Caco-2 (cell line): ENCODE measurements at places on chromosomes 3 and 15.

DNA sequence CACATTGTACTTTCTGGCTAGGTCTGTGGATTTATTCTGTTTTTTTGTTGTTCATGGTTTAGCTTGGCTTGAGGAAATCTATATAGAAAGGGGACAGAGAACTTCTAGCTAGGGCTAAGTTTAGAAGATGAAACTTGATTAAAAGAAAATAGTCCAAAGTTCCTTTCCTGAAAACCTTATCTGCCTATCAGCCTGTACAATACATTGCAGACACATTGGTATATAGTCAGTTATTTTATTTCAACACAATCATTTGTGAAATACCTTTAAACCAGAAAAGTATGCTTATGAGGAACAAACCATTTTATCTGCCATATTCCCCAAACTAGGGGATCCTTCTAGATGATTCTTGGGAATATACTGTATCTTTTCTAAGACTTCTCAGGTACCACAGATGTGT, 147.3 kb upstream of the CGNL1 start:
- DNase-seq = no peak

DNA sequence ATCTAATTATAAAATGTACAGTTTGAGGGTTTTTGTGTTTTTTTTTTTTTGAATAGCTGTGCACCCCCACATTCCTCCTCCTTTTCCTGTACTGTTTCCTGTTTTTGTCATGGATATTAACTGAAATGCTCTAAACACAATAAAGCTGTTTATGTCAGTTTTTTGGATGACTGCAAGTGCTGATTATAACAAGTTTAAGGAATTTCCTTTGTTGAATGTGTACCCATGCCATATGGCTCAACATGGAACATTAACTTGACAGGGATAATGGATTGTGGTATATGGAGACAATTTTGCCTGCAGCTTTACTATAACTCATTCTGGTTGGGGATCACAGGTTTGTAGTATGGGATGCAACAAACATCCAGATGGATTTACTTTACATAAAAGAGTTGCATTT, 216.4 kb downstream of the TCF12 start:
- DNase-seq = no peak

DNA sequence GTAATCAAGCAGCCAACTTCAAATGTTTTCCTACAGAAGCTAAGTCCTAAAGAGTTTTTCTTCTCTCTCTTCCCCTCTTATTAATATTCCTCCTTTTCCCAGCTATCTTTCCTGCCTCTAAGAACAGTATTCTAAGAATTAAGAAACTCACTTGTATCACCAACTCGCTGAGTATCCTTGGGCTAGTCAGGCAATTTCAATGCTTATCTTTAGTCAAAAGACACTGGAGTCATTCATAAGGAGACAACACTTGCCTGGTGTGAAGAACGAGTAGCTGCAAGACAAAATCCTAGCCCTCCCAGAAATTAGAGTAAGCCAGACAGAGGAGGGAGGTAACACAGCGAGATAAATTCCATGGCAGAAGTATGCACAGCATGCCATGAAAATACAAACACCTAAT, 10.7 kb downstream of the VGLL4 start:
- no peak for DNase-seq

DNA sequence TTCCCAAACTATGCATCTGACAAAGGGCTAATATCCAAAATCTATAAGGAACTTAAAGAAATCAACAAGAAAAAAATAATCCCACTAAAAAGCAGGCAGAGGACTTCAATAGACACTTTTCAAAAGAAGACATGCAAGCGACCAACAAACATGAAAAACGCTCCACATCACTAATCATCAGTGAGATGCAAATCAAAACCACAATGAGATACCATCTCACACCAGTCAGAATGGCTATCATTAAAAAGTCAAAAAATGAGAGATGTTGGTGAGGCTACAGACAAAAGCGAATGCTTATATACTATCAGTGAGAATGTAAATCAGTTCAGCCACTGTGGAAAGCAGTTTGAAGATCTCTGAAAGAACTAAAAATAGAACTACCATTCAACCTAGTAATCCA, 20.2 kb downstream of the CFAP44 start:
- DNase-seq = no peak

DNA sequence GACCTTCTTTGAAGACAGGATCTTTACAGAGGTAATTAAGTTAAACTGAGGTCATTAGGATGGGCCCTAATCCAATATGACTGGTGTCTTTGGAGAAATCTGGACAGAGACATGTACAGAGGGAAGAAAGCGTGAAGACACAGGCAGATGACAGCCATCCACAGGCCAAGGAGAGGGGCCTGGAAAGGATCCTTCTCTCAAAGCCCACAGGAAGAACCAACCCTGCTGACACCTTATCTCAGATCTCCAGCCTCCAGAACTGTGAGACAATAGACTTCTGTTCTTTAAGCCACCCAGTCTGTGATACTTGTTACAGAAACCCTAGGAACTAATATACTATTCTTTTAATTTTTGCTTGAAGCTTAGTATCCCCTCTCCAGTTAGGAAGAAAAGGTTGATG, 74.2 kb downstream of the WDR76 start:
- no peak for DNase-seq

- no peak for DNase-seq
Measured at GRCh38 chr15:83993591-83993990, 242.0 kb upstream of the GOLGA6L4 start.
